Lung (tissue), 17 donors: ENCODE measurements at places on chromosomes 16 and 17. TPM values are rescaled to one million over a fixed set of nuclear protein-coding genes. Genes with fewer than 3 reads are reported as not detected.
A peak's percentile ranks its signal among the peaks of the same experiment; 100 is the strongest.

DNA sequence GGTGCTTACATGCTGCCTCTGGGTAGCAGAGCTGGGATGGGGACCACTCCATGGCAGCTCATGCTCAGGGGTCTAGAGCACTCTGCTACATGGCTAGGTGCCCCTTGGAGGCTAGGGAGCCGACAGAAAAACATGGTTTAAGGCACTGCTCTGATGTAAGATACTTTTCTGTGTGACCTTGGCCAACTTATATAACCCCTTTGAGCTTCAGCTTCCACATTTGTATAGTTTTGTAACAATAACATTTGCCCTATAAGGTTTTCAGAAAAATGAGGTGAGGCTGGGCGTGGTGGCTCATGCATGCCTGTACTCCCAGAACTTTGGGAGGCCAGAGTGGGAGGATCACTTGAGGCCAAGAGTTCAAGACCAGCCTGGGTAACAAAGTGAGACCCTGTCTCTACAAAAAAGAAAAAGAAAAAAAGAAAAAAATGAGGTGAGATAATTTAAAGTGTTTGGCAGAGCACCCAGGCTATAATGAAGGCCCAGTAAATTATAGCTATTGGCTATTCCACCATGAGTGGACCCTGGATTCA, 3.2 kb downstream of the CES4A start:
- no peak for DNase-seq

GRCh38 chr17:32608267-32608666, 121.5 kb downstream of the CDK5R1 start:
- DNase-seq = no peak

CTRB1 gene
- 6.5 TPM for total RNA-seq

KRTAP3-1 gene
- not detected for total RNA-seq

DNA sequence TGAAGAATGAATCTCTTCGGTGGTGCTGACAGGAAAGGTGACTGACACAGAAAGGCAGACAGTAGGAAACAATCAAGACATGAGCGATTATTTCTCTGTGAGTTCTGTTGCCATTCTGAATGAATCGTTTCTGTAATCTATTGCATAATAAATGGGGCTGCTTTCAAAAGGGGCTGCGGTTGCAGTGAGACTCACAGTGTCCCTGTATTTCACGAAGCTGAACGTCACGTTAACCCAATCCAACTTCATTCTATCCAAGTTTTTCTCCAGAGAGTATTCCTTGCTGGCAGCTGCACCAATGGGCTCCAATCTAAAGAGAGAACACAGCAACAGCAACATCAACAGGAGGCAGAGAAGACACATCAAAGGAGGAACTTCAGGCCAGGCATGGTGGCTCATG, 75.4 kb downstream of the DNAH3 start:
- no peak for DNase-seq

GRCh38 chr16:56510544-56510943, 9.3 kb downstream of the BBS2 start:
- DNase-seq = no peak

ERI2 gene
- total RNA-seq = 29.7 TPM

DNA sequence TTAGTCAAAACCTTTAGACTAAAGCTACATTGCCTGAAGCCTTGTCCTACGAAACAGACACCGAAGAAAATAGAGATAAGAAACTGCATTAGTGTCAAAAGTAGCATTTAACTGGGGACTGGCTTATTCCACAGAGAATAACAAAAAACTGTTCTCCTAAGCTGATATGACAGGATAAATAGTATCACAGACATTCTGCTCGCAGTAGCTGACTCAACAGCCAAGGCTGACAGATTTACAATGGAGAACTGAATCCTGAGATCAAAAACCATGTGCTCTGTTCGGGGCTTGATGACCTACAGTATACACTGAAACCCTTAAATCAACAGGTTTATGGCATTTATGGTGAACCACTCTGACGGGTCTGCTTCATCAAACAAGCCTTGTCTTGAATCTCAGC, 25.5 kb downstream of the ADAMTS18 start:
- DNase-seq = no peak

SLC4A1 gene
- 1.4 TPM for total RNA-seq

DNA sequence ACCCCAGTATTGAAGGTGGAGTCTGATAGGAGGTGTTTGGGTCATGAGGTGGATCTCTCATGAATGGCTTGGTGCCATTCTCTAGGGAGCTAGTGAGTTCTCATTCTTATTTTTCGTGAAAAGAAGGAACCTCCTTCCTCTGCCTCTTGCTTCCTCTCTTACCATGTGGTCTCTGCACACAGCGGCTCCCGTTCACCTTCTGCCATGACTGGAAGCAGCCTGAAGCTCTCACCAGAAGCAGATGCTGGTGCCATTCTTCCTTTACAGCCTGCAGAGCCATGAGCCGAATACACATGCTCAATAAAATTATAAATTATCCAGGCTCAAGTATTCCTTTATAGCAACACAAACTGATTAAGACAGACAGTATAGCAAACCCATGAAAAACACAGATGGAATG, 545.1 kb upstream of the C16orf82 start:
- no peak for DNase-seq

DNAAF8 gene
- 5.1 TPM for total RNA-seq

GRCh38 chr17:31486351-31487062, 95.0 kb downstream of the RAB11FIP4 start:
- peak; percentile 76 for DNase-seq

DNA sequence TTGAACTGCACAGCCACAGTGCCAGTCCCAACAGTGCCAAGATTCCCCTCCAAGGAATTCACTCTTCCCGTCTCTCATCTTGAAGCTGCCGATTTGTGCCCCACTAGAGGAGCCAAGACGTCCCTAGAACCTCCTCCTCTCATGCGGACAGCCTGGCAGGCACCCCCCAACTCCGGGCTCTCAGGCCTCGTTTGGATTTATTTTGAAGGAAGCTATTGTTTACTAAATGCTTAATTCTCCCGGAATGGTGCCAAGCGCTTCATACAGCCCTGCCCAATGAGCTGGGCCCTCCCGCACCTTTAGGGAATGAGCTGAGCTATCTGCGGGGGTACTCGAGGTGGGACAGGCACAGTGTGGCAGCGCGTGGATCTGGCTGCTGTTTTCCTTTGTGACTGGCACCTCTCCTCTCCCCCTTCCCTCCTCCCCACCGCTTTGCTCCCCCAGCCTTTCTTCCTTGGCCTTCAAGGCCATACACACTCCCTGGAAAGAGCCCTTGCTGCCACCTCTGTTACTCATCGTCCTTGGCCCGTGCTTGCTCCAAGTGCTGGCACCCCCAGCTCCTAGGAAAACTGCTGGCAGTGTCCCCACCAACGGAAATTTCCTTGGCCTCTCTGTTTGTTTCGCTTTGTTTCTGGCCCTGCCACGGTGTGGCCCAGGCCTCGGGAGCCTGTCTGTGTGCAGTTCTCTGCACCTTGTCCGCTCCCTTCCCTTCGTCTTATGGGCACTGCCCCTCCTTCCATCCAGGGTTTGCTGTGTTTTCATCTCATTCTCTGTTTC, 49.9 kb upstream of the CDR2 start:
- peak; percentile 18 for DNase-seq

GRCh38 chr17:7329997-7330637, 982 bp upstream of the NEURL4 start:
- DNase-seq = peak; percentile 91

- no peak for DNase-seq
Observed at GRCh38 chr17:45290269-45290765, 26.5 kb downstream of the MAP3K14 start.

- no peak for DNase-seq
Observed at GRCh38 chr17:82552580-82552979, 33.0 kb downstream of the FOXK2 start.

RCVRN gene
- total RNA-seq = not detected

DNA sequence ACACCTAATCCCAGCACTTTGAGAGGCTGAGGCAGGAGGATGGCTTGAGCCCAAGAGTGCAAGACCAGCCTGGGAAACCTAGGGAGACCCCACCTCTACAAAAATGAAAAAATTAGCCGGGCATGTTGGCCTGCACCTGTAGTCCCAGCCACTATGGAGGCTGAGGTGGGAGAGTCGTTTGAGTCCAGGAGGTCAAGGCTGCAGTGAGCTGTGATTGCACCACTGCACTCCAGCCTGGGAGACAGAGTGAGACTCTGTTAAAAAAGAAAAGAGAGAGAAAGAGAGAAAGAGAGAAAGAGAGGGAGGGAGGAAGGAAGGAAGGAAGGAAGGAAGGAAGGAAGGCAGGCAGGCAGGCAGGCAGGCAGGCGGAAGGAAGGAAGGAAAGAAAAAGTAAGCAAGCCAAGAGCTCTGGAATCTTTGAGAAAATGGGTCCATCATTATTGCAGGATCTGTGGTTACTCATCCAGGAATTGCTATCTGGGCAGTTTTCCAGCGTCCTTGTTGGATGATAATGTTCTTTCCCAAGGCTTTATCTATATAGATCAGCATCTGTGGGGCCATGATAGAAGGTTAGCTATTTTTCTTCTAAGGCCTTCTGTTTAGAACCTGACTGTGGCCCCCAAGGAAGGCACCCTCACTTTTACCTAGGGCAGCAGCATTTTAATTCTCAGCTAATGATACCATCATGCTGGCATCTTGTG, 533.2 kb upstream of the CDH5 start:
- DNase-seq = no peak

DNA sequence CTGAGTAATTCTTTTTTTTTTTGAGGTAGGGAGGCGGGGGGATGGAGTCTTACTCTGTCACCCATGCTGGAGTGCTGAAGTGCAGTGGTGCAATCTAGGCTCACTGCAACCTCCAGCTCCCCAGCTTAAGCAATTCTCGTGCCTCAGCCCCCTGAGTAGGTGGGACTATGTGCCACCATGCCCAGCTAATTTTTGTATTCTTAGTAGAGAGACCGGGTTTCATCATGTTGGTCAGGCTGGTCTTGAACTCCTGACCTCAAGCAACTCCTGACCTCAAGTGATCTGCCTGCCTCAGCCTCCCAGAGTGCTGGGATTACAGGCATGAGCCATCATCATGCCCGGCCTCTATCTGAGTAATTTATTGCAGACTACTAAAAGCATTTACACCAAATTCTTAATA, 19.4 kb downstream of the KPNB1 start:
- DNase-seq = no peak

TPSAB1 gene
- 129 TPM for total RNA-seq

TNFRSF13B gene
- total RNA-seq = 0.34 TPM

RAB11FIP4 gene
- 16.8 TPM for total RNA-seq

DNA sequence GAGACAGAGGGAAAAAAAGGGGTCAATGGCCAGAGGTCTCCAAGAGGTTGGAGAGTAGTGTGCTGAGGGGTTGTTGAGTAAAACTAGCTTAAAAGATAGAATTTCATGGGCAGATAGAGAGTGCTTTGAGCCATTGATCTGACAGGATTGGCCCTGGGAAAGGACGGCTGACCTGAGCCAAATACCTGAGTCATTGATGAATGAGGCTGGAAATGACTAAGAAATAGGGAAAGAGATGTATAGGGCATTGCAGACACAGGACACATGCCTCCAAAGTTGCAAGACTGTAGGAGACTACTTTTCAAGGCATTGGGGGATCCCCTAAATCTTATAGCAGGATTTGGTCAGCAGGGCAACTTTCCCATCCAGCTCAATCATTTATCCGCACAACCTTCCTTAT, 168.7 kb downstream of the ABCC12 start:
- no peak for DNase-seq

DNA sequence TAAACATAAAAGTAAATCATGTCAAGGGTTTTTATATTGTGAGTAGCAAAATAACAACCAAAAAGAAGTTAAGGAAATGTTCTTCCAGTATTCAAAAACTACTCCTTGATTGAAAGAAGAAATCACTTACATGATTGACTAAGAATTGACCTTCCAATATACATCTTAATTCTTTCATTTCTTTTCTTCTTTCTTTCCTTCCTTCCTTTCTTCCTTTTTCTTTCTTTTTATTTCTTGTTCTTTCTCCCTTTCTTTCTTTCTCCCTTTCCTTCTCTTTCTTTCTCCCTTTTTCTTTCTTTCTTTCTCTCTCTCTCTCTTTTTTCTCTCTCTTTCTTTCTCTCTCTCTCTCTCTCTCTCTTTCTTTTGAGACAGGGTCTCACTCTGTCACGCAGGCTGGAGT, 60.7 kb upstream of the SOX9 start:
- no peak for DNase-seq

DNA sequence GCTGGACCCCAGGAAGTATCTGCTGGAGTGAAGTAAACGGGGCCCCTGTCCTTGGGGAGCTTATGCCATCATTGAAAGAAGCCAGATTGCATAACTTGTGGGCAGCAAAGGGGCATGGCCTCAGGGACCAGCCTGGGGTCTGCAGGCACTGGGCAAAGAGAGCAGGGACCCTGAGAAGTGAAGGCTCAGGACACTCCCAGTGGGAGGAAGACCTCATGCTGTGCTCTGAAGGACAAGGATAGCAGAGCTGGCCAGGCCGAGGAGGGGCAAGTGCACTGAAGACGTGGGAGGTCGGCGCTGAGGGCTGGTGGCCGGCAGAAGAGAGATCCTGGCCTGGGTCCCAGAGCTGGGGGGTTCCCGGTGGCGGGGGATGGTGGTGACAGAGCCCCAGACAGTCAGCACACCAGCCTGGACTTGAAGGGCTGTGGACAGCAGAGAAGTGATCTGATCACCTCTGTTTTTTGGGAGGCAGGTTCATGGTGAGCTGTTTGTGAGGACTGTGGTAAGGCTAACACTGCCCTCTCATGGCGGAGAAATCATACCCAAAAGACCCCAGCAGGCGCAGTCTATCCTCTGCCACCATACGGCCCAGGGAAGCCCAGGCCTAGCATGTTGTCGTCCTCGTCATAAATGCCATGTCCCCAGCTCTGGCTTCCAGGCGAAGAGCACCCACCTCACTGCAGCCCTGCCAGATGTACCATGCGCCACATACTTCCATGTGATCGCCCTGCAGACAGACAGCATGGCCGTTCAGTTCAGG, 7.1 kb upstream of the CNP start:
- peak; percentile 45 for DNase-seq

GRCh38 chr16:81720973-81721906, 57.9 kb upstream of the PLCG2 start:
- peak; percentile 93 for DNase-seq

TNFRSF17 gene
- 3.2 TPM for total RNA-seq

GRCh38 chr16:77668201-77668600, 54.1 kb upstream of the NUDT7 start:
- DNase-seq = peak; percentile 51

- no peak for DNase-seq
Observed at GRCh38 chr16:9042964-9043680, 48.3 kb upstream of the HAPSTR1 start.

NEK8 gene
- total RNA-seq = 14.7 TPM

GRCh38 chr16:67481561-67482232, 740 bp upstream of the ATP6V0D1 start:
- peak; percentile 31 for DNase-seq

- DNase-seq = no peak
Observed at GRCh38 chr16:72430121-72430520, 258.2 kb upstream of the PMFBP1 start.

GRCh38 chr17:17886726-17887125, 49.9 kb upstream of the SREBF1 start:
- DNase-seq = no peak

DNA sequence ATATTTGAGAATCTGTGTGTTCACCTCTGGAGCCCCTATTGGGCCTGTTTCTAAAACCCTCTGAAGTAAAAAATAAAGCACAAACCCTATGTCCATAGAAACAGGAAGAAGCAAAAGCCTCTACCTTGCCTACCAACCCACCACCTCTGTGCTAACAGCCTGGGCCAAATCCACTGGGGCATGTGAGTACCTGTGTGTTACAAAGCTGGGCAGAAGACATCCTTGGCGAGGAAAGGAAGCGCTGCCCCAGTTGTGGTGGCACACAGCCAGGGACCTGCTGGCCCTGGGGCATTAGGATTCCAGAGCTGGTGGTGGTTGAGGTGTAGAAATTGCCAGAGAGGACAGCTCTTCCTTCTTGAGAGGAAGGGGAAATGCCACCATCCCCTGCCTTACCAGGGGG, 30.0 kb downstream of the MYO18A start:
- DNase-seq = no peak
